ENCODE measurements at places on chromosomes 4 and X.
A peak's percentile ranks its signal among the peaks of the same experiment; 100 is the strongest.

DNA sequence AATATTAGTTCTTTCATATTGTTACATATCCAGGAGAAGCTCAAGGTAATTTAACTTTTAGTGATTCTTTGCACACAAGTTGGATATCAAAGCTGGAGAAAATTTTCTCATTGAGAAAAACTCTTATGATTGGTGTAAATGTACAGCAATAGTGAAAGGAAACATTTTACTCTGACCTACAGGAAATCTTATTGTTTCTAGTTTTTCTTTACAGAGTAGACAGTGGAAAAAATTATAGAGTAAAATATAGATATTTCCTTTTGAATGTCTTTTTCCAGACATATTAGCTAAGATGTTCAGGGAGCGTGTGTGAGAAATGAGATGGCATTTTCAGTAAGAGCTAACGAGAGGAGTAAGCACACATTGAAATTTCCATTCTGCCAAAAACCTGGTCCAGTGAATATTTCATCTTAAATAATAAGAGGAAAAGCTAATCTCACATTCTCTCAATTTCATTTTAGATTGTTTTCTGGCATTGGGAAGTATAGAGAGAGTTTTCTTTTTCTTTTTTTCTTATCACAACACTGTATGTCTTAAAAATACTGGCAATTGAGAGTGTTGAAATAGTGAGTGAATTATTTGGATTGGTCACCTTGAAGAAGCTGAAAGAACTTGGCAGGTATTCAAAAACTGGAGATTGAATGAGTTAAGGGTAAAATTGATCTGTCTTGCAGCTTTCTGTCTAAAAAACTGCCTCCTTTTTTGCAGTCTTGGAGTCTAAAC, 15.6 kb upstream of the ATP8A1 start:
- H3K4me3 ChIP-seq, result no peak overlapping the region
- no peak for DNase-seq
- H3K36me3 ChIP-seq, result no peaks in the 10 kb centered on the region
- peaks cover 9% of the 10 kb centered on the region for H3K4me1 ChIP-seq
- peaks cover 4% of the 10 kb centered on the region for H3K27me3 ChIP-seq

DNA sequence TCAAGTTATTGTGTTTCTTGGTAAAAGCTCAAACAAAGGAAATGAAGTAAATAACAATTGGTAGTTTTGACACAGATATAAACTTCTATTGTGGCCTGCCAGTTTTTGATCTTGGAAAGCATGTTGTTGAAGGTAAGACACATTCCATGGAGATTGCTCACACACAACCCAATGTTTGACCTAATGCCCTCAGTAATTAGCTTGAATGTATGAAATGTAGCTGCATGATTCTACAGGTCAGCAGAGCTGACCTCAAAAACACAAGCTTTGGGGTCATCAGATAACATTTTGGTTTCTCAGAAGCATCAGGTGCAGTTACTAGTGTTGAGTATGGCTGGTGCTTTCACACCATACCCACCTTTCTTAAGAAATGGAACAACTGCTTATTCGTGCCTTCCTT, 16.5 kb downstream of the GPR173 start:
- no peak overlapping the region for H3K27ac ChIP-seq
- H3K27me3 ChIP-seq, result no peaks in the 10 kb centered on the region
- no peak for DNase-seq
- H3K4me1 ChIP-seq, result no peaks in the 10 kb centered on the region

DNA sequence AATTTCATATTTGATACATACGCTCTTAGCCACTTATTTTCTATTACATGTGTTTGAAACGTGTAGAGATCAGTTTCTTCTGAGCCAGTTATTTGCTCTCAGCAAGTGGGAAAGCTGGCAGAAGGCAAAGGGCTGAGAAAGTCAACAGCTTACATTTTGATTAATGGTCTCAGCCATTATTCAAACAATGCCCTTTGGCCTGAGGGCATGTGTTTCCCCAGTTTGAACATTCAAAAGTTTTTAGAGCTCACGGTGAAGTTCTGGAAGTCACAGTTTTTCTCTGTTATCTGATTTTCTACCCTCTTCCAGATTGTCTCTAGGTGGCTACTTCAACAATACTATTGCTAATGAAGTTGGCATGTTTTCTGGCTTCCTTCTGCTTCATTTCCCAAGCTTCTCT, 591.8 kb upstream of the CPEB2 start:
- H3K27ac ChIP-seq, result no peak overlapping the region
- H3K27me3 ChIP-seq, result peaks cover 7% of the 10 kb centered on the region
- H3K4me1 ChIP-seq, result no peaks in the 10 kb centered on the region
- no peak overlapping the region for H3K4me3 ChIP-seq

- H3K4me1 ChIP-seq, result no peaks in the 10 kb centered on the region
- H3K36me3 ChIP-seq, result no peaks in the 10 kb centered on the region
- no peak overlapping the region for H3K27ac ChIP-seq
- no peaks in the 10 kb centered on the region for H3K27me3 ChIP-seq
- no peak for DNase-seq
- no peak overlapping the region for H3K4me3 ChIP-seq
Observed at GRCh38 chrX:23938690-23939089, 30.9 kb downstream of the CXorf58 start.

GRCh38 chr4:77665381-77666069, 59.9 kb downstream of the CXCL13 start:
- no peak overlapping the region for H3K27ac ChIP-seq
- H3K4me1 ChIP-seq, result no peaks in the 10 kb centered on the region
- H3K36me3 ChIP-seq, result no peaks in the 10 kb centered on the region
- no peaks in the 10 kb centered on the region for H3K27me3 ChIP-seq
- DNase-seq, result no peak

GRCh38 chrX:10509397-10509796, 111.0 kb downstream of the MID1 start:
- H3K4me1 ChIP-seq, result no peaks in the 10 kb centered on the region
- no peaks in the 10 kb centered on the region for H3K36me3 ChIP-seq
- H3K27ac ChIP-seq, result no peak overlapping the region
- no peak overlapping the region for H3K4me3 ChIP-seq
- DNase-seq, result no peak
- H3K27me3 ChIP-seq, result no peaks in the 10 kb centered on the region

GRCh38 chr4:181157647-181158046, 1085.6 kb upstream of the TENM3 start:
- no peak overlapping the region for H3K27ac ChIP-seq
- DNase-seq, result no peak
- H3K4me1 ChIP-seq, result no peaks in the 10 kb centered on the region
- peaks cover 7% of the 10 kb centered on the region for H3K27me3 ChIP-seq
- H3K4me3 ChIP-seq, result no peak overlapping the region

DNA sequence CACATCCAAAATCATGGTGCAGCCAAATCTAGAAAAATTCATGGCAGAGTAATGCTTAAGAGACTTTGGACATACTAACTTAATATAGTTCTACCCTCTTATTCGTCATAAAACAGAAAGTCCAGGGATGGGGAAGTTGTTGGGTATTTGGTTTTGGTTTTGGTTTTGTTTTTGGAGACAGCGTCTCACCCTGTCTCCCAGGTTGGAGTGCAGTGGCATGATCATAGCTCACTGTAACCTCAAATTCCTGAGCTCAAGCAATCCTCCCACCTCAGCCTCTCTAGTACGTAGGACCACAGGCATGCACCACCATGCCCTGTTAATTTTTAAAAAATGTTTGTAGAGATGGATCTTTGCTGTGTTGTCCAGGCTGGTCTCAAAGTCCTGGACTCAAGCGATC, 271.8 kb upstream of the TENM3 start:
- no peaks in the 10 kb centered on the region for H3K36me3 ChIP-seq
- DNase-seq, result no peak
- no peak overlapping the region for H3K27ac ChIP-seq
- peaks cover 4% of the 10 kb centered on the region for H3K4me1 ChIP-seq

- peaks cover 3% of the 10 kb centered on the region for H3K27me3 ChIP-seq
- no peak for DNase-seq
- H3K27ac ChIP-seq, result no peak overlapping the region
Observed at GRCh38 chr4:151284534-151285245, 7.7 kb downstream of the PRSS48 start.

GRCh38 chr4:57122959-57123358, 12.8 kb upstream of the IGFBP7 start:
- H3K4me1 ChIP-seq, result no peaks in the 10 kb centered on the region
- peaks cover 10% of the 10 kb centered on the region for H3K36me3 ChIP-seq
- no peak overlapping the region for H3K4me3 ChIP-seq
- no peak for DNase-seq
- peaks cover 9% of the 10 kb centered on the region for H3K27me3 ChIP-seq

DNA sequence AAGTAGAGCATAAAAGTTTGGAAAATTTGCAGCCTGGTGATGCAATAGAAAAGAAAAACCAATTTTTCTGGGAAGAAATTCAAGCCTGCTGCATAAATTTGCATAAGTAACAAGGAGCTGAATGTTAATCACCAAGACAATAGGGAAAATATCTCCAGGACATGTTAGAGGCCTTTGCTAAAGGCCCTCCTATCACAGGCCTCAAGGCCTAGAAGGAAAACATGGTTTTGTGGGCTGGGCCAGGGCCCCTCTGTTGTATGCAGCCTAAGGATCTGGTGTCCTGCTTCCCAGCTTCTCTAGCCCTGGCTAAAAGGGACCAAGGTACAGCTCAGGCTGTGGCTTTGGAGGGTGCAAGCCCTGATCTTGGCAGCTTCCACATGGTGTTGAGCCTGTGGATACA, 6.2 kb upstream of the RTL3 start:
- no peaks in the 10 kb centered on the region for H3K4me1 ChIP-seq
- no peaks in the 10 kb centered on the region for H3K27me3 ChIP-seq
- H3K4me3 ChIP-seq, result no peak overlapping the region
- peaks cover 2% of the 10 kb centered on the region for H3K36me3 ChIP-seq

DNA sequence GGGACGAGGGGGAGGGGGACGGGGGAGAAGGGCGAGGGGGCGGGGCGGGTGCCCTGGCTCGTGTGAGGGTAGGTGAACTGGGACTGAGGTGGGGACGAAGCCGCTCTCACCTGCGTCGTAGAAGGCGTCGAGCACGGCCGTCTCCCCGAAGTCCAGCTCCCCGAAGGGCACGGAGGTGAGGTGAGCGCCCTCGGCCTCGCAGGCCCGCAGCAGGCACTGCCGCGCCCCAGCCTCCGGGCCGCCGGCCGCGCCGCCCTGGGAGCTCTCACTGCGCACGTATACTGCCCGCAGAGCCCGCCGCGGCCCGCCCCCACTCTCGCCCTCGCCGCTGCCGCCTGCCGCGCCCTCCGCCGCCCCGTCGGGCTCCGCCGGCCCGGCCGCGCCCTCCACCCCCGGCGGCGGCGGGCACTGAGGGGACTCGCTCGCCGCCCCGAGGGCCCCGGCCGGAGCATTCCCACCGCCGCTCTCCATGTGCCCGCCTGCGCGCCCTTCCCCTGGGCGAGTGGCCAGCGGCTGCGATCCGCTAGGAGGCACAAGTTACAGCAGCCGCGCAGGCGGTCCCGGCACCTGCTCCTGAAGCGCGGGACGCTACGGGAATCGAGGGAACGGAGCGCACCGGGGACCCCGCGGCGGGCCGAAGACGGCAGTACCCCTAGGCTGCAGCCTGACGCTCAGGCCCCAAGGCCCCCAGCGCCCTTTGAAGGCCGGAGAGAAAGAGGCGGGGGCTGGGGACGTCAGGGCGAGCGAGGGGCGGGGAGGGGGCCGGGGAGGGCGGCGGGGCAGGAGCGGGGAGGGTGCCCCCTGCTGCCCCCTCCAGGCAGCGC, at the start of gene MAP3K15:
MAP3K15 (minus strand) TSS at position 718 of the 824 bp plus-strand sequence; CDS start at position 471, 247 bp downstream.
- H3K27me3 ChIP-seq, result peaks cover 28% of the 10 kb centered on the region
- no peaks in the 10 kb centered on the region for H3K36me3 ChIP-seq
- peak within 1 kb of the TSS; percentile 80 for H3K4me3 ChIP-seq
- DNase-seq, result peak; percentile 2
- no peaks in the 10 kb centered on the region for H3K4me1 ChIP-seq

DNA sequence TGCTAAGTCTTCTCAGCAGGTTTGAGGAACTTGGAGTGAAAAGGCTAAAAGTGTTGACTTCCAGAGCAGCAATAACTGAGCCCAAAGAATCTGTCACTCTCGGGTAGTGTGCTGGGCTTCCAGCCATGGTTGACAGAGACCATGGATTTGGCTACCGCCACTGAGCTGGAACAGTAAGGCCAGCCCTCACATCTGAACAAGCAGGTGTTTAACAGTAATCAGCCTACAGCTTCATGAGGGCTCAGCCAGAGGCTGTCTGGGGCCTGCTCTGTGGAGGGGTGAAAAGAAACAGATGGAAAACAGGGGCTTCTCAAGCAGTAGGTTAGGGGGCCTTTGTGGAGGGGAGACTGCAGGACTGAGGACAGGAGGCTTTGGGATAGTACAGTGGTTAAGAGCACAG, 14.9 kb downstream of the RASL11B start:
- no peaks in the 10 kb centered on the region for H3K4me1 ChIP-seq
- H3K27ac ChIP-seq, result no peak overlapping the region
- H3K27me3 ChIP-seq, result no peaks in the 10 kb centered on the region
- peaks cover 46% of the 10 kb centered on the region for H3K36me3 ChIP-seq

DNA sequence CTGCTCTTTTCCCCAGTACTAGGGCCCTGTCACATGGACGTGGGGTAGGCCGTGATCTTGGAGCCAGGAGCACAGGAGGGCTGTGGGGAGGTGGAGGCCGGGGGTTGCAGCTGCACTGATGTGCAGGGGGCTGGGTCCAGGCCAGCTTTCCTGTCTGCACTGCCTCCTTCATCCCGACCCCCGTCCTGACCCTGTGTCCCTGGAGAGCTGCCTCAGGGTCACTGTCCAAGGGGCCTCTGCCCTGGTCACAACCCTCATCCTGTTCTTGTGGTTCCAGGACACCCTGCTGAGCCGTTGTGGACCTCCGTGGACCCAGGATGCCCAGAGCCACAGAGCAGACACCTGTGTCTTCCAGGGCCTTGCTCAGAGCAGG, 91.7 kb upstream of the ADRA2C start:
- no peak for DNase-seq
- H3K4me1 ChIP-seq, result no peaks in the 10 kb centered on the region
- H3K36me3 ChIP-seq, result no peaks in the 10 kb centered on the region

GRCh38 chrX:108070891-108071290, 20.5 kb downstream of the PSMD10 start:
- H3K36me3 ChIP-seq, result no peaks in the 10 kb centered on the region
- no peak overlapping the region for H3K27ac ChIP-seq
- peaks cover 16% of the 10 kb centered on the region for H3K27me3 ChIP-seq

GRCh38 chr4:17475481-17475880, 36.4 kb downstream of the QDPR start:
- no peak for DNase-seq
- no peak overlapping the region for H3K27ac ChIP-seq
- no peak overlapping the region for H3K4me3 ChIP-seq
- H3K4me1 ChIP-seq, result peaks cover 5% of the 10 kb centered on the region

GRCh38 chr4:27873596-27873995, 1013.0 kb downstream of the STIM2 start:
- H3K27me3 ChIP-seq, result no peaks in the 10 kb centered on the region
- no peak overlapping the region for H3K4me3 ChIP-seq
- no peaks in the 10 kb centered on the region for H3K4me1 ChIP-seq
- no peaks in the 10 kb centered on the region for H3K36me3 ChIP-seq
- no peak overlapping the region for H3K27ac ChIP-seq

DNA sequence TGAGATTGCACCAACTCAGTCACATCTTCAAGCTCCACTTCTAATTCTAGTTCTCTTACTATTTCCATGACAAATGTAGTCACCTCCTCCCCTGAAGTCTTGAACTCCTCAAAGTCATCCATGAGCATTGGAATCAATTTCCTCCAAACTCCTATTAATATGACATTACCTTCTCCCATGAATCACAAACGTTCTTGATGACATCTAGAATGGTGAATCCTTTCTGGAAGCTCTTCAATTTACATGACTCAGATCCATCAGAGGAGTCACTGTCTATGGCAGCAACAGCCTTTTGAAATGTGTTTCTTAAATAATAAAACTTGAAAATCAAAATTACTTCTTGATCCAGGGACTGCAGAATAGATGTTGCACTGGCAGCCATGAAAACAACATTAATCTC, 34.5 kb downstream of the GALNTL6 start:
- no peaks in the 10 kb centered on the region for H3K27me3 ChIP-seq
- no peak overlapping the region for H3K27ac ChIP-seq
- DNase-seq, result no peak
- H3K4me1 ChIP-seq, result peaks cover 1% of the 10 kb centered on the region
- no peaks in the 10 kb centered on the region for H3K36me3 ChIP-seq
